ENCODE measurements at places on chromosomes 1 and 21.

GRCh38 chr1:212232090-212232489, 53.1 kb upstream of the PPP2R5A start:
- no peak for DNase-seq

DNA sequence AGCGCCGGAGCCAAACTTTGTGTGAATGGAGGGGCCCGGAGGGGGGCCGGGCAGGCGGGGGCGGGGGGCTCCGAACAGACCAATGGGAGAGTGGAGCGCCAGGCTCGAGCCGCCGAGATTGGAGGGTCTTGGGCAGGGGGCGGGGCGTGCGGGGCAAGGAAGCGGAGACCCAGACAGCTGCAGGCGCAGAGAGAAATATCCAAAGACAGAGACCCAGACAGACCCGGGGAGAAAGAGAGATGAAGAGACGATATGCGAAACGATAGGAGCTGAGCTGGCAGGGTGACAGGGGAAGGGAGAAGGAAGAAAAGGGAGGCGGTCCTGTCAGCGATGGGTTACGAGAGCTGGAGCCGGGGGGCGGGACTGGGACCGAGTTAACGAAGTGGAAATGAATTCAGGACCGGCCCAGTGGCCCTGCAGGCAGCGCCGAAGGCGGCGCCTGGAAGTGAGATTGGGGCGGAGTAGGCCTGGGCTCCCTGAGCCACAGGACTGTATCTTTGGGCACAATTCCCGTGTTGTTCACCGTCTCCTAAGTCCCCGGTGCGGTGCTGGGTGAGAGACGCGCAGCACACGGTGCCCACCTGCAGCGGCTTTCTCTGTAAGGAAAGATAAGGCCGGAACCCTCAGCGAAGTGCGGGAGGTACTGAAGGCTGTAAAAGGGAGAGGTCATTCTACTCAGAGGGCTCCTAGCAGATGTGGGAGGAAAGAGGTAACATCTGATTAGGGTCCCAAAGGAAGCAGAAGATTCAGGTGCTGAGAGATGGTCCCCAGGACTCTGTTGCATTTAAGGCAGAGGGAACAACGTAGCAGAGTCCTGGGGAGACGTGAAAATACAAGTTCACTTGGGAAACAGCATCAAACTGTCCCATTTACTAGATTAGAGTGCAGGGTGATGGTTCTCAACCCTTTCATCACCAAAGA, 543 bp upstream of the KCNJ10 start:
- DNase-seq, result peak; percentile 46

DNA sequence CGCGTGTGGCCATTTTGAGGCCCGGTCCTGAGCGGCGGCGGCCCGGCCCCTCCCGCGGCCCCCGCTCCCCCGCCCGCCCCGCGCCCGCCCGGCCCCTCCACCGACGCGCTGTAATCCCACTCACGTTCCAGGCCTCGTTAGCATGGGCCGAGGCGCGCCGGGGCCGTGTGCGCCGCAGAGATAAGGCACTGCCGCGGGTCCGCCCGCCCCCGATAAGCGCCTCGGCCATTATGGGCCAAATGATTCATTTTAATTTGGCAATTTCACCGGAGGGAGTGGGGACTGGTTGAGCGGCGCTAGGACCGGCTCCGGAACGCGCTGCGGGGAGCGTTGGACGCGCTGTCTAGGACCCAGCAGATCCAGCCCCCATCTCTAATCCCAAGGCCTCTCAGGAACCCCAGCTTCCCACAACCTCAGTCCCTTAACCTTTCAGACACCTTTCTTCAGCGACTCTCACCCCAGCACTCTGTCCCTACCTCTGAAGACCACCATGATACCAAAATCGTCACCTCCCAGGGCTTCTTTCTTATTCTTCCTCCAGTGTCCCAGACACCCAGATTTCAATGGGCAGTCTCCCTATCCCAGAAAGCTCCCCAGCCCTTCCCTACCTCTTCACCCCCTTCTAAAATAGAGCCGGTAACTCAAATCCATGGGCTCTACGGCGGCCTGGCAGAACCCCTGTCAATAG, at the start of gene TAL1:
Gene TAL1 (minus strand): TSS at position 39 of the 688 bp plus-strand sequence. CDS start 6,337 bp downstream, outside the sequence.
- DNase-seq, result no peak

GRCh38 chr1:5554111-5554510, 438.1 kb downstream of the NPHP4 start:
- DNase-seq, result no peak

DNA sequence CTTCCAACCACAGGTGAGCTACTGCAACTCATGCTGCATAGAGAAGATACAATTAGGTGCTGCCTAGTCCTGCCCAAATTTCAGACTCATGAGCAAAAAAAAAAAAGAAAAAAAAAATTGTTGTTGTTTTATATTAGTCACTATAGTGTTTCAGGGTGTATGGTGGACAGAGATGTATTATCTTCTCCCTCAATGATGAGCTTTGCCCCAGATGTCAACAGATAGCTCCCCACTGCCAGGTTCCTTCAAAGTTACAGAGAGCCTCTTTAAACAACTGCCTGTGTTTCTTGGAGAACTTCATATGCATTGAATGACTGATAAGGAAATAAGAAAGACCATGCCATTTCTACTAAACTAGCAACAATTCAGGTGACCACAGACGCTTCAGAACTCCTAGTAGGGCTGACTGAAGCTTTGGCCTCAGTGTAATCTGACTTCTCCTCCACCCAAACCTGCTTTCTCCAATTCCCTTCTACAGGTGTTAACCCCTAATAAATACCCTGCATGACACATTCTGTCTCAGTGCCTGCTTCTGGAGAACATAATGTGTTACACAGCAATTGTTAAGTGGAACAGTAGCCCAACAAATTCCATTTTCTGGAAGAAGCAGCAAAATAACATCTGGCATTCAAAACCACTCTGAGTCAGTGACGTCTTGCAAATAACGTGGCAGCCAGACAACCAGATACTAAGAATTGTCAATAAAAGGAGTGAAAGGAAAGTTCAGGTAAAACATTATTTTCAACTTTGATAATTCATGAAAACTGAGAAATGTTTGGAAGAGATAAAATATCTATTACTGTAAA, 147.7 kb downstream of the CDC42BPA start:
- DNase-seq, result no peak

DNA sequence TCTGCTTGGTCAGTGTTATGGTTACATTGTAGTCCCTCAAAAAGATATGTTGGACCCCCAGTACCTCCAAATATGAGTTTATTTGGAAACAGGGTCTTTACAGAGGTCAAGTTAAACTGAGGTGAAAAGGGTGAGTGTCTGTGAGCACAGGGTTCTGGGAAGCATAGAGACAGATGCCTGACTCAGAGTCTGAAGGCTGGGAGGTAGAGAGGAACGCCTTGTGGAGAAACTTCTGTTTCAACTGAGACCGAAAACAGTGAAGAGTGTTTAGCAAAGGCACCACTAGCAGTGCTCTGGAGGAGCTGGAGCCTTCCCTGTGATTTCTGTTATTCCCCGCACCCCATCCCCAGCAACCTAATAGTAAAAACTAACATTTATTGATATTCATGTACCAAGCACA, 65.2 kb upstream of the LRRC8D start:
- DNase-seq, result no peak

DNA sequence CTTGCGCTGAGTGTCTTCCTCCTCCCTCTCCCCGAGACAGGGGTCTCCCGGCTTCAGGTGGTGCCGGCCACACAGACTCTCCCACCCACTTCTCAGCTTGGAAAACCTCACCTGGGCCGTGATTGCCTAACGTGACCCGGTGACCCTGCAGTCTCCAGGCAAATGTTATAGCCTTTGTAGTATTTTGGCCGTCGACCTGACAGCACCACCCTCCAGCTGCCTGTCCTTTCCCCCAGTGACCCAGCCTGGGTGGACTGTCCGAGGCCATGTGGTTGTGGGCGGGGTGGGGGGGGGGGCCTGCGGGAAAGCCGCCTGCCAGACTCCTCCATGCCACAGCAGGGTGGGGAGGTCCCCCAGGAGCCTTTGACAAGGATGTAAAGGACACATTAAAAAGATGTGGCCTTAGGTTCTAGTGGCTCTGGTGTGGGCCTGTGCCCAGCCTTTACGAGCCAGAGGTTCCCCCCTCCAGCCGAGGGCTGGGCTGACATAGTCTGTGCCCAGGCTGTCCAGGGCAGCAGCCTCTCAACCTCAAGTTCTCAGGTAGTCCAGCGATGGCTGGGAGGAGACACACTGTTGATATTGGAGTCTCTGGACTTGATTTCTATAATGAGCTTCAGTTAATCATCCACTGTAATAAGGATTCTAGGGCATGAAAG, 8.1 kb downstream of the TOR3A start:
- no peak for DNase-seq

GRCh38 chr1:189538271-189538670, 939.4 kb downstream of the BRINP3 start:
- DNase-seq, result no peak

GRCh38 chr1:86965827-86966182, 51.4 kb downstream of the HS2ST1 start:
- no peak for DNase-seq

DNA sequence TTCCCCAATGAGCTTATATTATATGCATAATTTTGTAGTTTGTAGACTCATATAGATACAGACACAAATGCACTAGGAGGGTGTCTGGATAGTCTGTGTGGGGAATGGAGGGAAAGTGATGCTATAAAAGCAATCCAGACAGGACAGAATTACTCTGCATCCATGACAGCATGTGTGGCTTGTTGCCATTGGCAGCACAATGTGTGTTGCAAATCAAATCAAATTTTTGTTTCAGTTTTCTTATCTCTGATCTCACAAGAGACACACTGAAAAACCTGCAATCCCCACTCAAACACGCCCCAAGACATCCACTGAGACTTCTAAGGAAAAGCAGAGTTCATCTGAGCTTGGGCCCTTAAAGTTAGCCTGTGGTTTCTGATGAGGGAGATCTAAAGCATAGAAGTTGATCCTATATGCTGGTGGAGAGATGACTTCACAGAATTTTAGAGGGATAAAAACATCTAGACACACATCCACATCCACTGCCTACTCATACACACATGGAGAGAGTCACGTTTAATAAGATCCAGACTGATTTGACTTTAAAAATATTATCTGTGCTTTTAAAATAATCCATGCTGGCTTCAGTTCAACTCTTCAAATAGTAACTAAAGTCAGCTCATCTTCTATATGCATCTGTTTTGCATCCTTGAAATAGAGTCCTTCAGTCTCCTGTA, 313.0 kb upstream of the PLXNA2 start:
- DNase-seq, result no peak

GRCh38 chr1:109890115-109890953, 20.3 kb upstream of the CSF1 start:
- DNase-seq, result no peak

DNA sequence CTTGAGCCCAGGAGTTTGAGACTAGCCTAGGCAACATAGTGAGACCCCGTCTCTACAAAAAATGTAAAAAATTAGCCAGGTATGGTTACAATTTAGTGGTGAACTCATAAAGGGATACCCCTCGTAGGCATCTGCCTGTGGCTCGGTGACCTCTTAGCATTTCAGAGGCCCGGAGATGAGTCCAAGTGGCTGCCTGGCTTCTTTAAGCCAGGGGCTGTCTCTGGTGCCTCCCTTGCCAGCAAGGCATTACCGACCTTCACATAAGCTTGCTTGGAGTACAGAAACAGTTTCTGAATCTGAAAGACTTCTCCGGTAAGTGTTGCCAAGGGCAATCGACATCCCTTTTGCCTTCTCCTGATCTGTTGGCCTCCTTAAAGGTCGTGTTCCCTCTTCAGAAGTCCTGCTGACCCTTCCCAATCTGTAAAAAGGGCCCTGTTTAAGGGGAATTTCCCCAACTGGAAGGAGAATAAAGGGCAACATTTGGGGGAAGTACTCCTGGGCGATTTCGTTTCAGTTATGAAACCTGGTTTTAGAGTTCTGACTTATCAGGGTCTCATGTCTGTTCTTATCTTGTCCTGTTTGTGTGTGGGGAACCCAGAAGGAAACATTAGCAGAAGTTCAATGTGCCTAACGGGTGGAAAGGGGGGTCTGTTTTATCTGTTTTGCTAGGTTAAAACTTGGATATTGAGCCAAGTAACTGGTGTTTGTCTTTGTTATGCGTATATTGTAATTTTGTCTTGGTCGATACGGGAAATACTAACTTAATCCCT, 32.9 kb downstream of the KIFAP3 start:
- DNase-seq, result no peak

DNA sequence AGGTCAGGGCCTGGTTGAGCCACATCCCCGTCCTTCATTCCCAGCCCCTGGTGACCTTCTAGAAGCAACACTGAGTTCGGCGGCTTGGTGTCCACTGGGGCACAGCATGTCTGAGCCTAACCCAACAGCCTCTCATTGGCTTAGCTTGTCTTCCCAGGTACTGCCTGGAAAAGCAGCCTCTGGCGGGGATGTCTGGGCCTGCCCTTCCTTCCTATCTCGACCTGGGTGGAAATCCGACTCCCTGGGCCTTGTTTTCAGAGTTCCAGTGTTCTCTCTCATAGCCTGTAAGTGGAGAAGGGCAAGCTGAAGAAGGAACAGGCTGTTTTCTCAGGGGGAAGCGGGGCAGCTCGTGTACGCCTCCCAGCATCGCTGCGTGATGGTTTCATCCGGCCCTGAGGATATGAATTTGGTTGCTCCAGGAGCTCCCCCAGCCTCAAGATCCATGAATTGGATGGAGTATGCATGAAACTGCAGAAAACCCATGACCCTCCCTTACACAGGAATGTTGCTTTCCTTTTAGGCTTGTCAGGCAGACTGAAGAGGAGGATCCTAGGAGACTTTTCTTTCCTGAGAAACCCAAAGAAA, 116.5 kb upstream of the IRF2BP2 start:
- DNase-seq, result no peak
